ENCODE measurements at places on chromosomes 4 and X. TPM values are rescaled to one million over a fixed set of nuclear protein-coding genes. Genes with fewer than 3 reads are reported as not detected.

GRCh38 chrX:67545893-67546495, 2.2 kb downstream of the AR start:
- H3K27me3 ChIP-seq = peaks cover 4% of the 10 kb centered on the region
- DNase-seq = peak; percentile 21
- H3K4me1 ChIP-seq = peaks cover 14% of the 10 kb centered on the region
- H3K27ac ChIP-seq = no peak overlapping the region
- peaks cover 9% of the 10 kb centered on the region for H3K36me3 ChIP-seq
- peak overlapping the region; percentile 89 for H3K4me3 ChIP-seq

GRCh38 chr4:52260514-52261210, 209.6 kb downstream of the SPATA18 start:
- peak; percentile 7 for DNase-seq
- peaks cover 7% of the 10 kb centered on the region for H3K4me1 ChIP-seq
- no peaks in the 10 kb centered on the region for H3K36me3 ChIP-seq
- H3K27ac ChIP-seq = no peak overlapping the region
- H3K4me3 ChIP-seq = no peak overlapping the region
- peaks cover under 1% of the 10 kb centered on the region for H3K27me3 ChIP-seq

The SLC9B1 gene
- 1.6 TPM for total RNA-seq

The ITM2A gene
- 97.7 TPM for total RNA-seq

DNA sequence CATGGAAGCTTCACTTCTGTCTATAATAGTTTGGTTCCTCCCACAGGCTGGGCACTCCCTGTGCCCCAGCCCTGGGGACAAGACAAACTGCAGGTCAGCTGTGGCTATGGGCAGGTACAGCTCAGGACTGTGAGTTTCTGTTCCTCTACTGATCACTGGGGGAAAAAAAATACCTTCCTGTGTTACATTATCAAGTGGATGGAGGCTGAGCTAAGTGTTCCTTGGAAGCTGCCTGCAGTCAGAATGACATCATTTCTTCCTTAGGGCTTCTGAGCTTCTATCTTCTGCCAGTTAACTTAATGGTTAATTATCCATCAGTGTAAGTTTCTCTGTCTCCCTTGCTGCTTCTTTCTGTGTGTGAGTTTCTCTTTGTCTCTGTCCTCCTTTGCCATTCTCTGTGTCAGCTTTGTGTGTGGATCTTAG, 4.6 kb downstream of the RAB33A start:
- H3K27ac ChIP-seq = peak overlapping the region; percentile 52
- peaks cover 29% of the 10 kb centered on the region for H3K4me1 ChIP-seq
- H3K27me3 ChIP-seq = no peaks in the 10 kb centered on the region
- no peak for DNase-seq
- H3K36me3 ChIP-seq = peaks cover 4% of the 10 kb centered on the region
- H3K4me3 ChIP-seq = no peak overlapping the region

Measured in endothelial cell (in vitro differentiated cells).